ENCODE measurements at places on chromosomes 13 and 19. TPM values are rescaled to one million over a fixed set of nuclear protein-coding genes. Genes with fewer than 3 reads are reported as not detected.

GRCh38 chr19:56333506-56333905 is 18.9 kb upstream of the ZSCAN5A start:
- peak; percentile 66 for DNase-seq

GRCh38 chr13:38518328-38518727 is 168.5 kb upstream of the FREM2 start:
- no peak for DNase-seq

Gene SPACA4
- total RNA-seq: not detected

Gene PLVAP
- total RNA-seq: 0.09 TPM

DNA sequence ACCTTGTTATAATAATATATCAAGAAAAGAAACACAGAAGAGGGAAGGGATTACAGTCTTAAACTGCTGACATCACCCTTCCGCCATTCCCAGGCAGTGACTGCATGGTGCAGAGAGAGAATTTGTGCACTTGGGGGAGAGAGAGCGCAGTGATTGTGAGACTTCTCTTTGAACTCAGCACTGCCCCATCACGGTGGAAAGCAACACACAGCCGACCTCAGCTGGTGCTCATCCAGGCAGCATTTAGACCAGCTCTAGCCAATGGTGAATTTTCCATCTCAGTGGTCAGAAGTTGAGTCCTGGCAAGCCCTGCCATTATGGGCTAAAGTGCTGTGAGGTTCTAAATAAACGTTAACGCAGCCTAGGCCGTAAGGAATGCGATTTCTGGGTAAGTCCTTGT is 1681.5 kb downstream of the EFNB2 start:
- DNase-seq: no peak

GRCh38 chr19:4523306-4524110 is 5.2 kb upstream of the PLIN4 start:
- DNase-seq: peak; percentile 34

DNA sequence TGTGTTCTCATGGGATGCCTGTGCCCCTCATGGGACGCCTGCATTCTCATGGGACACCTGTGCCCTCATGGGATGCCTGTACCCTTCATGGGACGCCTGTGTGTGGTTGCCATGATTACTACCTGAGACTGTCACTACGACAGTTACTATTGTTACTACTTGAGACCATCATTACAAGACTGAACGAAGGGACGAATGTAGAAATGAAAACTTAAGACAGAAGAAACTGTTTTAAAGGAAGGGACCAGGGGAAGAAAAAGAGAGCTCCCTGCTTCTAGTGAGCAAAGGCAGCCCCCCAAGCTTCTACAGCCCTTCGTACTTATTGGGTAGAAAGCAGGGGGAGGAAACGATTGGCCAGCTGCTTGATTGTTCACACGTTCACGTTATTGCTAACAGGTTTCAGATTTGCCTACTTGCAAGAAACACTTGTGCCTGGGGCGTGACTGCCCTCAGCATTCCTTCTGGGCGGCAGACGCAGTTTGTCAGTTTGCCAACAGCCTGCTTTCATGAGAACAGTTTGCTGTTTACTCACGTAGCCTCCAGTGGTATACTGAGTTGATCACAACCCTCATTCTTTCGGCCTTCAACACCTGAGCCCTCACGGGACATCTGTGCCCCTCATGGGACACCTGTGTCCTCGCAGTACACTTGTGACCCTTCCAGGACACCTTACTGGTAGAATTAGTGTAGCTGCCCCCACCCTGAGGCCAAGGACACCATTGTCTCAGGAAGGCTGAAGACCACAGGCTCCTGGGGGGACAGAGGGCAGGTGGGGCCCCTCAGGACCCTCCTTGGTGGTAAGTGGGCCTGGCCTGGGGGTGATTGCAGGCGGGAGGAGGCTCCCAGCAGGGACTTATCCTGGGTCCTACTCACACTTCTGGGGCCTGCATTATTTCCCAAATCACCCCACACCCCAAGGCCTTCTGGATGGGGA is 2.5 kb upstream of the S1PR4 start:
- DNase-seq: peak; percentile 76

Gene PALM
- total RNA-seq: 198 TPM

DNA sequence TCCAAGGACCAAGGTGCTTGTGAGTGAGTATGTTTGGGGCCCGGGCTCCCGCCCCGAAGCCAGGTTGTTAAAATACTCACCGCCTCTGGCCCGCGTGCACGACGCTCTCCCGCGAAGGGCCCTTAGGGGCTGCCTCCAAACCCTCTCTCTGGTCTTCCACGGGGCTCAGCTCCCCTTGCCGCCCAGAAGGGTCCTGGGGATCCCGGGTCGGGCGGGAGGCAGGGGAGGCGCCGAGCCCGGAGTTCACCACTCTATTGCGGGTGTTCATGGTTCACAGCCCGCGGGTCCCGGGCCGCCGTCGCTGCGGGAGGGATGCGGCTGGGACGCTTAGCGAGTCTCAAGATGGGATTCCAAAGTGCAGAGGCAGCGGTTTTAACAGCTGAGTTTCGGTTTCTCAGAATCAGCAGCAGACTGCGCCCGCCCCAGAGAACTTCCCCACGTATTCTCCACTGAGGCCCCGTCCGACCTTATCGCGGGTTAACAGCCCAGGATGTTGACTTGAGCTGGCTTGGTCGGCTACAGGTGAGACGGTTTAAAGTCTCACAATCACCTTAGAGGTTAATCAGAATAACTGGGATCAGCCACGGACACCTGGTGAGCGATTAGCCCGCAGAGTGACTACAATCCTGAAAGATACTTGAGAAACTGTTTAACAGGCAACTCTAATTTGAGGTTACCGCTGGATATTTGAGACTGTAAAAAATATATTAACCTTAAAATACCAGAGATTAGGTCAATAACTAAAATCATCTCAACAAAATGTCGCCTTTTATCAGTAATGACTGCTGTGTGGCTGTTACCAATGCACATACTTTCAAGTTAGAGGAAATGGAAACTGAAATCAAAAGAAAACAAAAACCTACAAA is at the start of gene EPSTI1:
Gene EPSTI1 (minus strand): TSS at position 344 of the 866 bp plus-strand sequence. CDS start 76 bp downstream, at position 268.
- DNase-seq: peak; percentile 64

DNA sequence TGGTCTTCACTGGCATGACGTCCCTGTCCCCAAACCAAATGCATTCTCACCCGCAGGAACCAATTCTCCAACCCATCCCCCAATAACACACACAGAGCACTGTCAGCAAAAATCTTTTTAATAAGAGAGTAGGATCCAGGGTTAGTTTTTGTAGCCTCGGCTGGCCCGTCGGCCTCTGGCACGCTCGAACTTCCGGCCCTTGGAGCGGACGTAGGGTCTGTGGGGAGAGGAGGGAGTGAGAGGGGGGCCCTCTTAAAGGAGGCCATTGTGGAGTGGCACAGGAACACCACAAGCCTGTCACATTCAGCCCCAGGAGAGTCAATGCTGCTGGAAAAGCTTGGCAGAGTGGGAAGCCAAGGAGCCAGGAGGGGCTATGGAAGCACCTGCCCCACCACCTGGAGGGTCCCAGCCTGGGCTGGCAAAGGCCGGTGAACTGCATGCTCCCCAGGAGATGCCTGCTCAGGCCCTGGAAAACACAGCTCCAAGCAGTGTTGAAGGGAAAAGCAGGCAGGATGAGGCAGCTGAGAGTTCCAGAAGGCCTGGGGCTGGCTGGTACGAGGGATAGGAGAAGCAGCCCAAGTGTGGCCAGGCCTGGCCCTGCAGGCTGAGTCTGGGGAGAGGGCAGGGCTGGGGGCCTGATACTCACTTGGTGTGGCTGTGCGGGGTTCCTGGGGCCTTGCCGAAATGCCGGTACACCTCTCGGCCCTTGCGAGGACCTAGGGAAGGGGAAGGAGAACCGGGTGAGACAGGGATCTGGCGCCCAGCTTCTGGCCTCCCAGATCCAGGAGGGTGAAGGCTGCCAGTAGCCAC is 560 bp upstream of the FAM83E start:
- no peak for DNase-seq

DNA sequence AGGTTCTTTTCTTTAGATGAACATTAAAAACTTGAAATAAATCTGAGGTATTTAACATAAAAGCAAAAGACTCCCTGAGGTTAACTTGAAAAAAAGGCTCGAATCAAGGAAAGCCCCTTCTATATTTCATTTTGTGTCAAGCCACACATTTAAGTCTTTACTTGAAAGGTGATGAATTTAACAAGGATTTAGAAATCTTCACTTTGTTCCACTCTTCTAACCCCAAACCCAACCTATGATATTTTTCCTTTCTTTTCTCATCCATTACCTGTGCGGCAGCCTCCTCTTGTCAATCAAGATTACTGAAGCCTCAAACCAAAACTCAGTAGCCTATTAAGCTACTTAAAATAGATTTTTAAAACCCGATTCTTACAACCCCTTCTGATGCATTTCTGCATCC is 33.8 kb downstream of the MIPEP start:
- DNase-seq: no peak

DNA sequence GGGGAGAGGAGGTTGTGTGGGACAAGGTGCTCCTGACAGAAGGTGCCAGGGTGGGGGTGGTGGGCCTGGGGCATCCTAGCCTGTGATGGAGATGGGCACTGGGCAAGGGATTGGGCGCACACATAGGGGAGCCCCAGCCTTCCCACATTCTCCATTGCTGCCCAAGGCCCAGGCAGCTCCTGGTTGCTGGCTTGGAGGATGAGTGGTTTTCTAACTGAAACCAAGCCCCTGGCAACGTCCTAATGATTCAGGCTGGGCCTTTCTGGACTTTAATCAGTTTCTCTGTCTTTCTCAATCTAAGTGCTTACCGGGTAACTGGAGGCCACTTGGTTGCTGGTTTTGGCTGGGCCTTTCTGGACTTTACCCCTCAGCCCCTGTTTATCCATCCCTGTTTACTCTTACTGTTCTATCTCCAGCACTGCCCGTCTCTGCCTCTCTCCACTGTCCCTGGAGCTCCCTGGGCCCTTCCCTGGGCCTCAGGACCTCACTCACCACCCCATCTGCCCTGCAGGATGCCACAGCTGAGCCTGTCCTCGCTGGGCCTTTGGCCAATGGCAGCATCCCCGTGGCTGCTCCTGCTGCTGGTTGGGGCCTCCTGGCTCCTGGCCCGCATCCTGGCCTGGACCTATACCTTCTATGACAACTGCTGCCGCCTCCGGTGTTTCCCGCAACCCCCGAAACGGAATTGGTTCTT is 354 bp downstream of the CYP4F3 start:
- DNase-seq: no peak

Gene ZNF101
- 6.8 TPM for total RNA-seq

DNA sequence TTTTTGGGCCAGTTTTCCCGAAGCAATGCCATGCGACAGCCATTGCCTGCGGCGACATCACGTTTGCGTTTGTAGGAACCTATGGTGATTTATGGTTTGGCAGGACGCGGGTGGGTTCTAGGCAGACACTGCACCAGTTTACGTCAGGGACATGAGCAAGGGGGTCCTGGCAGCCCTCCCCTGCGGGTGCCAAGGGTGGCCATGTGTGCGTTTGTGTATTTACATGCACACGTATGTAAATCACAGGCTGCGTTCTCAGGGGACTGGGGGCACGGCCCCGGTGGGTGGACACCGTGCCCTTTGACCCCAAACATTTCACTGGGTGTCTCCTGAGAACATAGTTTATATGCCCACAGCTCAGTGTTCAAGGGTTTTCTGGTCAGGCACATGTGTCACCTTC is 9.4 kb upstream of the TMPRSS9 start:
- no peak for DNase-seq

DNA sequence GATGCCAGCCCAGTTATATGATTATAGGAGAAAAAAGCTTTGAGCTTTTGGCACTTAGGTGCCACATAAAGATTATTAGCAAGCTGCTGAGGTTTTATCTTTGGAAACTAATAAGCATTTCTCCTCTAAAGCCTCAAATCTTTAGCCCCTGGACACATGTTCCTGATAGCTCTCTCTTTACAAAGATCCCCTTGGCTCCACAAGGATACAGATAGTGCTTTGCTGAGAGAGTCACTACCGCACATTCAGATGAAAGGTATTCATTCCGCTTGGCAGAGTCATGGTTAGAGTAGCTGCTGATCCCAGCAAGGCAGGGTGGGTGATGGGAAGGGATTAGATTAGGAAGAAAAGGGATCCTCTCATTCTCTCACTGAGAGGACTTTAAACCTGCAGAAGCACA is 28.2 kb upstream of the PSG7 start:
- DNase-seq: peak; percentile 57

DNA sequence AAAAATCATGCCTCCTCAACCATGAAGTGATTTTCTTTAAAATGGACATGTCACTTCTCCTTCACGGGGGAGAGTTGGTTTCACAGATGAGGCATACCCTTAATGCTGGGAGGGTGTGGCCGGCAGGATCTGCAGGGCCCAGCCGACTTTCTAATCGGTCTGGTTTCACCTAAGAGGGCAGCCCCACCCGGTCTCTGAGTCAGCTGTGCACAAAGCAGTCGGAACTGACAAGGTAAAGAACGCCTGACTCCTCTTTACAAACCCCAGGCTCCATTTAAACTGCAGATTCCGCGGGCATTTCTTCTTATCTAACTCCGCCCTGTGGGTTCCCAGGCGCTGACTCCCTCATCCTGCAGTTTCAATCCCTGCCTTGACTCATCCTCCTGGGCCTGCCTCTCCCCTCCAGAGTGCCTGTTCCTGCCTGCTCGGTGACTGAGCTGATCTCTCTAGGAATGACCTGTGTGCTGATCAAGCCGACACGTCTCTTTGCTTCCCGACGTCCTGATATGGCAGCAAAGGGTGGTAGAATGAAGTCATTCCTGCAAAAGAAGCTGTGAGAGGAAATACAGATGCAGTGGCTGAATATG is 63.4 kb downstream of the EFNB2 start:
- peak; percentile 85 for DNase-seq

DNA sequence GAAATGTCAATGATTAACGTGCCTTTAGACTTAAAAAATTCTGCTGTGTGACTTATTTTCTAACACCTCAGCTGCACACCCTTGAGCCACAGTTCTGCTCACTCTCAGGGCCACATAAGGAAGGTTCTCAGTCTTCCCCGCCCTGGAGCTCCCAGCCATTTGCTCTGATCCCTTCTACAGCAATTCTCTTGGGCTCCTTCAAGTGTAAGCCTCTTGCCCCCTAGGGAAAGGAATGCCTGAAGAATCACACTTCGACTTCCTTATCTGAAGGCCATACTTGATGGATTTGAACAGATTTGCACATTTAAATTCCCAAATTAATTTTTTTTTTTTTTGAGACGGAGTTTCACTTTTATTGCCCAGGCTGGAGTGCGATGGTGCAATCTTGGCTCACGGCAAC is 44.2 kb downstream of the RASA3 start:
- no peak for DNase-seq

- DNase-seq: no peak
Measured at GRCh38 chr19:54608792-54609191, 15.4 kb downstream of the LILRA1 start.

- DNase-seq: no peak
Measured at GRCh38 chr13:105997581-105998550, 537.6 kb downstream of the EFNB2 start.

Gene ZNF787
- 15.9 TPM for total RNA-seq

DNA sequence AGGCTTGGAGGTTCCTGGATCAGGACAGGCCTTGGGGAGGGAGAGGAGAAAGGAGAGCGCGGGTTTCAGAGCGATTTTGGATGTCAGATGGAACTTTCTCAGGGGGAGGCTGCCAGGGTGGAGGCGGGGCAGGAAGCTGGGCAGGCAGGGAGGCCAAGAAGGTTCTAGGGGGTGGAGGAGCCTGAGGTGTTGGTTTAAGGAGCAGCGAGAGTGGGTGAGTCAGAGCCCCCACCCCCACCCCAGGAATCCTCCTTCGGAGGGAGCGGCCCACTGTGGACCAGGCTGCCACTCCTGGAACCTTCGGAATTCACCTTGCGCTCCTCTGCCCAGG is 15.9 kb upstream of the NOP53 start:
- peak; percentile 86 for DNase-seq

All from fibroblast of the aortic adventitia (primary cell).